ENCODE measurements at places on chromosomes 5 and 9. TPM values are rescaled to one million over a fixed set of nuclear protein-coding genes. Genes with fewer than 3 reads are reported as not detected.

GRCh38 chr9:99356512-99356971 lies 134.5 kb downstream of the SEC61B start:
- DNase-seq, result peak; percentile 22

- no peak for DNase-seq
These were observed 108.7 kb downstream of the CFAP90 start for GRCh38 chr5:7742241-7742656.

DNA sequence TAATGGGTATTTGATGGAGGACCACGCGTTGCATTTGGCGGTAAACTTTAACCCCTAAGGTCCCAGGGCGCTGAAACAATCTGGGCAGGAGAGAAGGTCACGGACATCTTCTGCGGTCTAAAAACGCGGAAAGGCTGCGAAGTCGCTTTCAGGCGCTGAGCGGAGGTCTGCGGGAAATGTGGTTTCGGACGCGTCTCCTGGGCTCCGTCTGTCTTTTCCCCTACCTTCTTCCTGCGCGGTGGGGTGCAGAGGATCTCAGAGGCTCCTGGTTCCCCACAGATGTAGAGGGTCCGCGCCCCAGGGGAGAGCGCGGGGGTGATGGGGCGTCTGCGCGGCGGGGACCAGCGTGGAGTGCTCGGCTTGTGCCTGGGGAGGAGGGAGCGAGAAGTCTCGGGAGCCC lies 58.4 kb downstream of the ZNF510 start:
- no peak for DNase-seq

- DNase-seq, result no peak
These were observed 7.7 kb downstream of the PFN3 start for GRCh38 chr5:177392765-177393164.

DNA sequence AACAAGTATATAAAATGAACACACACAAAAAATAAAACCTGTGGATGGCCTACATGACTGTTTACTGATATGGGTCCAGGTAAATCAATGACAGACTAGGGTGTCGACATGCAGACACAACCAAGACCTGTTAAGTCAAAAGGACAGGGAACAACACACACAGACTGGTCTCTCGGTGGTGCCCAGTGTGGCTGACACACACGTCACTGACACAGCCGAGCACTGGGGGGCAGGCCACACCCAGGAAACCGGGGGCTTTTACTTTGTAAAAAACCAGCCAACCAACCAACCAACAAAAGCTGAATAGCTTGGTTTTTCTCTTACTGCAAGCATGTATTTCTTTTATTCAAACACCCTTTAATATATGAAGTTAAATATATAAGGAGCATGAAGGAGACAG lies 5.0 kb downstream of the FAM163B start:
- no peak for DNase-seq

The FGF1 gene
- polyA plus RNA-seq, result 7.0 TPM

The MED7 gene
- polyA plus RNA-seq, result 12.5 TPM

The DBH gene
- 0.70 TPM for polyA plus RNA-seq

All from muscle of back (tissue), 13 donors.